ENCODE measurements at places on chromosomes 3 and 15.

GRCh38 chr15:29695489-29696167 is 126.6 kb downstream of the TJP1 start:
- no peak for DNase-seq

DNA sequence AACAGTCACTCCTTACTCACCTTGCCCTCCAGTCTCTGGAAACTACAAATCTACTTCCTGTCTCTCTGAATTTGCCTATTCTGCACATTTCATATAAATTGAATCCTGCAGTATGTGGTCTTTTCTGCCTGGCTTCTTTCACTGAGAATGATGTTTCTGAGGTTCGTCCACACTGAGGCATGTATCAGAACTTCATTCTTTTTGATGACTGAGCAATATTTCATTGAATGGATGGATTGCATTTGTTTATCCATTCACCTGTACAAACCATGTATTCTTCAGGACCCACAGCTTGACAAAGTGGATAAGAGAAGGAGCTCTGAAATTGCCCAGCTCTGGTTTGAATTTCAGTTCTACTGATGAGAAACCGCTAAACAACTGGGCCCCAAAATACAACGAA is 118.9 kb upstream of the ARRDC4 start:
- DNase-seq: no peak

DNA sequence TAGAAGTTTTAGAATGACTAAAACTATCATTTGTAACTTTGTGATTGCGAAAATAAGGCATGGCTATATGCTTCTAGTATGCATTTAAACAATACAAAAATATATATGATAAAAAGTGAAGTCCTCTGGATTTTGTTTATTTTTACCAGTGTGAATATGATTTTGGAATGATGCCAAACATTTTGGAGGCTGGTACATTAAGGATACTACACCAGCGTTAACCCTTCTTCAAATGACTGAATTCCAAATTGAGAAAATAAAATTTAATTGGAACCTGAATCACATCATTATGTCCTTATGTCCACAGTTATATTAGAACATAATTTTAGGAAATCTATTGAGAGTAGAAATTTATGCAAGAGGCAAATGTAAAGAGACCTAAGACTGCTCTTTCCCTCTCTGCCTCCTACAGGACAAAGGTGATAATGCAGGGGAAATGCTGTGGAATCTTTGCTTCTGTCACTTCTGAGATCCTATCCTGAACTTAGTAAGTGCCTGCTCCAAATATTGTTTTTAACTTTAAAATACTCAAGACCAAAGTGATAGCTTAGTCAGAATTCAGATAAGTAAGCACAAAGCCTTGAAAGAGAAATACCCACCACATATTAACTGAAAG is 121.1 kb upstream of the NANOGP8 start:
- no peak for DNase-seq

GRCh38 chr3:88307666-88308065 is 157.9 kb downstream of the C3orf38 start:
- no peak for DNase-seq

DNA sequence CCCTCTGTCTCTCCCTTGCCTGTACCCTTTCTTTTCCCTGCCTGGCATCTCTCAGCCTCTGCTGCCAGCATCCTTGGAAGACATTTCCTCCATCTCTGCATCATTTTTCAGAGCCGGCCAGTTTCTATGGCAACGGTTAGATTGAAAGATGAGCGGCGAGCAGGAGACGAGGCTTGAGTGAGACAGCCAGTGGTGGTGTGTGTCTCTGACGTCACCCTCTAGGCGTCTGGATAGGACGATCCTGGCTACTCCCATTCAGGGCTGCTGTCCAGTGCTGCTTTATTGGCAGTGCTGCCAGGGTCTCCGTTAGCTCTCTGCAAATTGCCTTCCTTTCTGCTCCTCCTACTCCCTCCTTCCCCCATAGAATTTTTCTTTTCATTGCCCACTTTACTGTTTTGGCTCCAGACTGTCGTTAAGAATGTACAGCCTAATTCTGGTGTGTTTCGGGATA is 57.9 kb downstream of the TRAK1 start:
- DNase-seq: no peak

DNA sequence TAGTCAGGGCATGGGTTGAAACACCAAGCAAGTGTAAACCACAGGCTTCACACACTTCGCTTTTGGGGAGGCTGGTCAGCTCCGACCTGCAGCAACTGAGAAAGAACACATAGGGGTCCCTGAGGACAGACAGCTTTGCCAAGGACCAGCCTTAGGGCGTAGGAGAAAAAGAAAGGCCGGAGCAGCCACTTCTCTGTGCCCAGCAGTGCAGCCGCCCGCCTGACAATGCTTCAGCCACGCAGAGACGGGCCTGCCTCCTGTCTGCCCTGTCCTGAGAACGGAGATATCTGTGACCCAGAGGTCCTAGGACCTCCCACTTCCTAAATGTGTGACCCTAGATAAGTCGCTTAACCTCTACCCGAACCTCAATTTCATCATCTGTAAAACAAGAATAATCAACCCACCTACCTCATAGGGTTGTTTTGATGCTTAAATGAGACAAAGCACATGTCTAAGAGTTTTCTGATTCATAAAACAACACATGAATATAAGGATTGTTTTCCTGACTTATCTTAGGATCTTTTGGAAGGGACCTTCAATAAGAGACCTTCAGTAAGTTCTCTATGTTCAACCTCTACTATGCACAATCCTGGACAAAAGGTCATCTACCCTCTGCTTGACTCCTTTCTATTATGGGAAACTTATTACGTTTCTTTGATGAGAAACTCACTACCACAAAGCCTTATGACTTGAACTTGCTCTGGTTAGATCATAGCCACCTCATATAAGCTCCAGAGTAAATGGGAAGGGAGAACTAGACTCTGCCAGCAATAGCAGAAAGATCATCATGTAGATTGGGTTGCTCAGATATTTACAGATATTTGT is 32.9 kb upstream of the RFTN1 start:
- DNase-seq: no peak

- no peak for DNase-seq
Measured at GRCh38 chr3:83524901-83525300, 1433.9 kb upstream of the CADM2 start.

DNA sequence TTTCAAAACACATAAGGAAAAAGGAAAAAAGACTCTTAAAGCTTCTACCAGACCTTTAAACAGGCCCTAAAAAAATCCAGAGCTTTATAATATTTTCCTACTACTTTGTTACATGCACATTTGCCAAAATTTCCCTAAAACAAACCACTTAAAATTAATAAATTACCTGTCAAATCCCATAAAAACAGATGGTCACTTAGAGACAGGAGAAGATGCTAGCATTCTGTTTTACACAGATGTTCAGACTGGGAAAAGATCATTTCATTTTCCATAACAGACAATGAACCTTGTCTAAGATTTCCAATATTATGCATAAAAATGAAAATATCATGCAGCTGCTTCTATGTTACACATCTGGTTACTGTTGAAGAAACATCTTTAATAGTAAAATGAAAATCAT is 66.6 kb downstream of the SUCLG2 start:
- DNase-seq: no peak

DNA sequence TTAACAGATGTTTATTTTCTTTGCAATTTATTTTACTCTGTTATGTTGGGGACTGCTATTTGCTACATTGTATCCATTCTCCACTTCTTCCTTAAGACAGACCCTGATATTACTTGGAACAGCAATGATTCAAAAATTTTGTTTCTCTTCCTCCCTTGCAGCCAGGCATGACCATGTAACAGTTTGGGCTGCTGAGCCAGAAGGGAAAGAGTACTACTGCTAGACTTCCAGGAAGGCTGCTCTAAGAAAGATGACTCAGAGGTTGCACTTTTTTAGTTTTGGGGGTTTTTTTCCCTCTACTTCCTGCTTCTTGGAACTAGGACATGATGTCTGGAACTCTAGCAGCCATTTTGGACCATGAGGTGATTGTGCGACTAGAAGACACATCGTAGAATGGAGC is 10.3 kb downstream of the PRR20G start:
- DNase-seq: no peak

- no peak for DNase-seq
Measured at GRCh38 chr3:62503516-62503915, 130.2 kb upstream of the FEZF2 start.

- DNase-seq: no peak
Measured at GRCh38 chr3:52892625-52893311, 4.6 kb downstream of the STIMATE start.

GRCh38 chr3:88362428-88362827 is 212.7 kb downstream of the C3orf38 start:
- DNase-seq: no peak

- no peak for DNase-seq
Measured at GRCh38 chr3:142981108-142981507, 17.6 kb upstream of the PAQR9 start.

GRCh38 chr3:182618981-182619591 is 174.2 kb upstream of the ATP11B start:
- DNase-seq: no peak

GRCh38 chr3:51668756-51669155 is 2.3 kb upstream of the TEX264 start:
- no peak for DNase-seq

GRCh38 chr3:187737368-187738070 is 7.7 kb downstream of the BCL6 start:
- DNase-seq: peak; percentile 61

- DNase-seq: no peak
Measured at GRCh38 chr3:33062866-33063265, 34.1 kb downstream of the GLB1 start.

GRCh38 chr3:127770671-127771355 is 51.5 kb downstream of the MGLL start:
- DNase-seq: no peak

GRCh38 chr3:146209371-146209770 is 41.5 kb downstream of the PLSCR4 start:
- DNase-seq: no peak

- no peak for DNase-seq
Measured at GRCh38 chr3:156017352-156018030, 102.9 kb upstream of the KCNAB1 start.

DNA sequence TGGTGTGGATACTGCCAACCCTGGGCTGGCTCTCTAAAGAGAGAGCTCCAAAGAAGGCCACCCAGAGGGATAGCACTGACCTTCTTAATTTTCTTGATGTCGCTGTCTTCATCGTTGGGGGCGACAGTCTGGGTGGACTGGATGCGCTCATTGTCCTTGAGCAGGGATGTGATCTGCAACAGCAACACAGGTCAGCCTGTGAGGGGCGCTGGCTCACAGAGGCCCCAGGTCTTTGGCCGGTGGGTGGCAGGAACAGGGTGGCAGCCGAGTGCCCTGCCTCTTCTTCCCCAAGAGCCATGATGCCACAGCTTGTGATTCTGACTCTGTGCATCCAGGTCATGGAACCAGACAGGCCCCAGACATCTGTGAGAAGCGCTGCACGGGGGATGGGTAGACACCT is 41.2 kb downstream of the RASGRF1 start:
- DNase-seq: no peak

DNA sequence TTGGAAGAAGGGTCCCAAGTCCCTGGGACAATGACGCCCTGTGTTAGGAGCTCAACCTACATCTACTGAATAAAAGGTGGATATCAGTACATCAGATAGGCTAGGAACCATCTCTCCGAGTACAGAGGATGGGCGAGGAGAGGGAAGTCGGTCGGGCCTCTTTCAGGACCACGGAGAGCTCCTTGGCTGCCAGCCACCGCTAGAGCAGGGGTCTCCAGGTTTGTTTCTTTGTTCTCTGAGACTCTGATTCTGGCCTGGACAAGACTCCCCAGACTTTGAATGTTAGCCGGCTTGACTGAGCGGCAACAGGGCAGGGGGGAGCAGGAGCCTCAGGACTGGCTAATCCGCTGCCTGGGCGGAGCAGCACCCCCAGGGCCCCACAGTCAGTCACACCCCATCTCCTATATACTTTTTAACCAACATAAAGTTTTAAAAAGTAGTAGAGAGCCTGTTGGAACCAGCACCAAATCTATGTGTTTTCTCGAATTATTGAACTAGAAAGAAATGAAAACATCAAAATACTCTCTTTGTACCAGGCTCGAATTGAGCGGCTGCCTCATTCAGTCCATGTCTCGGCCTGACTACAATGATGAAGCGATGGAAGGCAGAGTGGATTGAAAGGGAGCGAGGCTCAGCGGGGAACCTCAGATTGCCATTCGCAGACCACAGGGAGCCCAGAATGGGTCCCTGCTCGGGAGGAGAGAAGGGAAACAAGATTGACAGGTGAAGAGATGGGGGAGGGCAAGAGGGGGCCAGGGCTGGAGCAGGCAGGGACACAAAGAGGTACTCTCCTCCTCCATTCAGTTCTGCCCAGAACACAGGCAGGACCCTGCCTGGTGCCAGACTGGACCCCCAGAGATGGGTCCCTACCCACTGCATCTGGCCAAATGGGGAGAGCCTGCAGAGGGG is 131.6 kb downstream of the TPRA1 start:
- no peak for DNase-seq

GRCh38 chr15:41585127-41586047 is 26.4 kb downstream of the TYRO3 start:
- peak; percentile 20 for DNase-seq

DNA sequence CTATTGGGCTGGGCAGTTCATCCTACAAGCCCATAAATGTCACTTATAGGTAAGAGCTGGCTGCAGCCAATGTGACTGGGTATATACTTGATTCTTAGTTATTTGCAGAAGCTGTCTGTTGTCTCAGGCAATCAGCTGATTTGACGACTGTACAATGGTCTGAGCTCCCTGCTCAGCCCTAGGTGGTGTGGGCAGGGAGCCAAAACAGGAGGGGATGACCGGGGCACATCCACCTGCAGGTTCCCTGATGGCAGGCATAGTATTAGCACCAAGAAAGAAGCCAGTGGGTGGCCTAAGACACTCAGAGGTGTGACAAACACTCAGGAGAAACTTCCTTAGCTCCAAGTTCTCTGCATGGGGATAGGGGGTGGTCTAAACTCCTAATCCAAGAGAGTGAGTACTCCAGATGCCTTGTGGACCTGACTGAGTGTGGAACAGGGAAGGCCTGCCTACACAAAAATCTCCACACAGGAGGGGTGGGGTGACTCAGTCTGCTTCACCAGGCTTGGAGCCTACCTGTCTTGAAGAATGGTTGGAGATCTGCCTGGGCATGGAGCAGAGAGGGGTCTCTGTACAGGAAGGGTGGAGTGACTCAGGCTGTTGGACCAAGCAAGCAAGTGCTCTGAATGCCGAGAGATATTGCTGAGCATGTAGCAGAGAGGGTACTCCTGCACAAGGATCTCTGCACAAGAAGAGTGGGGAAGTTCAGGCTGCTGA is 690.4 kb upstream of the NAALADL2 start:
- DNase-seq: no peak

DNA sequence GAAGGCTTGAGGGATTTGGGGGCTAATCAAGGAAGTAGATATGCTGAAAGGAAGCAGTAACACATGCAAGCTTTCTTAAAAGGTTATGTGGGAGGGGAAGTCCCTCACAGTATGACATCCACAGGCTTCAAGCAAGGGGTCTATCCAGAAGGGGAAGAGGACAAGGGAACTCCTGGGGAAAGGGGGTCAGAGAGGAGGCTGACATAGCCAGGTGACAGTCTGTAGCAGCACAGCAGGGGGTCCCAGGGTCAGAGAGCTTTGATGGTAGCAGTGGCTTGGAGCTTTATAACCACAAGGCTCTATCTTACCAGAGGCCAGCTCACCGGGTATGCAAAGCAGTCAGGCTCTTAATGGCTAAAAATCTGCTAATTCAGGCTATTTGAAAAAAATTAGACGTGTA is 150.6 kb upstream of the NSMCE3 start:
- no peak for DNase-seq
